GM12891 (cell line): ENCODE measurements at places on chromosomes 7 and 10.

- no peak for DNase-seq
These were observed 34.6 kb downstream of the ZEB1 start for GRCh38 chr10:31353574-31353973.

DNA sequence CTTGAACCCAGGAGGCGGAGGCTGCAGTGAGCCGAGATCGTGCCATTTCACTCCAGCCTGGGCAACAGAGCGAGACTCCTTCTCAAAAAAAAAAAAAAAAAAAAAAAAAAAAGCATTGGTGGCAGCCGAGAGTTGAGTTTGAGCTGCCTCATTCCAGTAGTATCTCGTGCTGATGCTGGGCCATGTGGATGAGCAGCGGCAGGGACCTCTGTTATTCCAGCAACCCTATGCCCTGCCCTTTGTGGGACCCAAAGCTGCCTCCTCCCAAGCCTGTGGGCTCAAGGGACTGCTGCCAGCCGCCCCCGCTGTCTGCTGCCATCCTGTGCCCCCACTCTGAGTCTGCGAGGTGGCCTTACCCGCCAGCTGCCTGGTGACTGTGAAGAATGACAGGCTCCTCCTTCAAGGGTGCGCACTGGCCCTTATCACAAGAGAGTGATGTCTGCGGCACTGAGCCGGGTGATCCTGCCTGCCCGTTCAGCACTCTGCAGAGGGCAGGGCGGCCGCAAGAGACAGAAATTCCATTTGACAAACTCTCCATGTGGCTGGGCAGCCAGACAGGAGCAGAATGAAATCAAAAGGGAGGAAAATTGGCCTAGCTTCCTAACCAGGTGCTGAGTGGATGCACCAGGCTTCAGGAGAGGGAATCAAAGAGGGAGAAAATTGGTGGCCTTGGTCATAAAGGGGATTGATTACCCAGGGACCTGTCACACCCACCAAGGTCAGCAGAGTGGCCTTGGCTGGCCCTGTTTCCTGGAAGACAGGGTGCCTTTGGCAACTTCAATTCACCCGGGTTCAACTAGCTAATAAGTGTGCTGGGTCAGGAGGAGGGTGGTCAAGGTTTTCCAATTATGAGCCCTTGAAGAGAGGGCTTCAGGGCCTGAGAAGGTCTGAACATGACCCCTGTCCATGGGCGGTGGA, 65.3 kb upstream of the ZMIZ1 start:
- DNase-seq, result no peak

DNA sequence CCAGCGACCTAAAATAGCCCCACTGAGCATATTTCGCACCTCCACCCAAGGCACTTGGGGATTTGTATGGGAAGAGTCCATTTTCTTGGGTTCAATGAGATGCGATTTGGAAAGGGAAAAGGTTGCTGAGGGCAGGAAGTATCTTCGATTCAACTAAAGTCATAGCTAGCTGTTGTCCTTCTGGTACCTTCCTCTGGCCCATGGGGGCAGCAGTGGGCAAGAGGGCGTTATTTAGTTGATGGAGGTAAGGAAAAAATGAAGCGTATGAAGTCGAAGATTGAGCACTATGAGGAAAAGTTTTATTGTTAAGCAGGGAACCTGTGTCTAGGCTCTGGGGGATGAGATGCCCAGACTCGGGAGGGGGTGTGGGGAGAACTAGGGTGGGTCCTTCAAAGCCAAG, 135.4 kb downstream of the EVX1 start:
- no peak for DNase-seq

DNA sequence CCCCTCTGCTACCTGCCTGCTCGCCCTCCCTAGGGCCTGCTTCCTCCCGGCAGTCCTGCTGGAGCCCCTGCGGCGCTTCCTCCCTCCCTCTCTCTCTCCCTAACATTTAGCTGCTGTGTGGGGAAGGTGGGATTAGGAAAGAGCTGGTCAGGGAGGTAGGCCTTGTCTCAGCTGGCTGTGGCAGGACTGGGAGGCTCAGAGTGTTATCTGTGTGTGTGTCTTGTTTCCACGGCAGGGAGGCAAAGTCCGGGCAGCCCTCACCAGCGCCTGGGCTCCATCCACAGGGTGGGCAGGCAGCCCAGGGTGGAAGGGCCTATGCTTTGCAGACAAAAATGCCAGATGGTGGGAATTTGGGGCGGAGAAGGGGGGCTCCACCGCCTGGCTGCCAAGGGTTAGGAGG, 105.7 kb downstream of the RPS24 start:
- DNase-seq, result no peak

DNA sequence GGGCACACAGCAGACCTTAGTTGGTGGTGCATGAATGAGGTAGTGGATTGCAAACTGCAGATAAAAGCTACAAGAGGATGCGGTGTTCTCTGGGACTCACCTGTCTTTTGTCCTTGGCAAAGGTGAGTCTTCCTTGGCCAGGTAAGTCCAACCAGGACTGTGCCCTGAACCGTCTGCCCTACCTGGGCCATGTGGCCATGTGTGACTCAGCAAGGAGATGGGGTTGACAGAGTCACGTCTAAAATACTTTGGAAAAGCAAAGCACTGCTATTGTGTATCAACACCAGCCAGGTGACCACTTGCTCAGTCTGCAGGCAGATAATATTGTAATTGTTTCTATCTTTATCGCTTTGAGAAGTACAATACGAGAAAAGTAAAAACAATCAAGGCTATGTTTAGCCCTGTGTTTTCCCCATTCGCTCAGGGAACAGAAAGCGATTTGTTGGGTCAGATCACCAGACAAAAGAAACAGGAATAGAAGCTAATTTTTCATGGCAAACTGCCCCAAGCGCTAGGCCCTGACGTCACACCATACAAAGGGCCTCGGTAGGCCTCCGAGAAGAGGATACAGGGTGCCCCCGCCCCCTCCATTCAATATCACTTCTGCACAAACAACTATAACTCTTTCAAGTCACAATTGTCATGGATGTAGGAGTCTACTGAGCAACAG, 57.3 kb downstream of the FAM53B start:
- DNase-seq, result no peak

DNA sequence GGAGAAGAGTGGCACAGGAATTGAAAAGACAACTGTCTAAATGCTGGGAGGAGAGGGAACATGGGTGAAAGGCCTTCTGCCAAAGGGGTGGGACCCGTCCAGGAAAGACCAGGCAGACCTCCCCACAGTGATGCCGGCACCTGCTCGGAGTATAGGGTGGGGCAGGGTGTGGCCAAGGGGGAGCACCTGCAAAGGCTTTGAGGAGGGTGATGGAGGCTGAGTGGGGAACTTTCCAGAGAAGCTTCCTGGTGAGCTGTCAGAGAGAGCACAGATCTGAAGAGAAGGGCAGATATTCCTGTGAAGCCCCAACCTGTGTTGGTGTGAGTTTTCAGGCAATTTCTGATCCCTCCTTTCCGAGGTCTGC, 263.4 kb upstream of the GRB10 start:
- no peak for DNase-seq

- no peak for DNase-seq
These were observed 10.0 kb downstream of the HHEX start for GRCh38 chr10:92699518-92700381.

- DNase-seq, result no peak
These were observed 5.9 kb downstream of the FBXL13 start for GRCh38 chr7:103068414-103069403.

DNA sequence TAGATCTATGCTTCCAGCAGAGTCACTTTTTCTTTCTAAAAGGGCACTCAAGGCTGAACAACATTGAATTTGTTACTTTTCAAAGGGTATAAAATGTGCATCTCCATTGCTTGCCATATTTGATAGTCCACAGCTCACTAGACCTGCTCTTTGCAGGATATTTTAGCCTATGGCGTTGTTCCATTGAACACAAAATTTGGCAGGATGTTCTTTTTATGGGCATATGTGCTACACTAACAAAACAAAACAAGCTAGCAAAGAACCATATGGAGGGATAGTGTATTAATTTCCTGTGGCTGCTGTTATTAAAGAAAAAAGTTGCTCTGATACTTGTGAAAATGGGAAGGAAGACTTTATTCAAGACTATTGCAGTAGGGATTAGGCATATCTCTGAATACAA, 828.7 kb downstream of the TYW1 start:
- no peak for DNase-seq

DNA sequence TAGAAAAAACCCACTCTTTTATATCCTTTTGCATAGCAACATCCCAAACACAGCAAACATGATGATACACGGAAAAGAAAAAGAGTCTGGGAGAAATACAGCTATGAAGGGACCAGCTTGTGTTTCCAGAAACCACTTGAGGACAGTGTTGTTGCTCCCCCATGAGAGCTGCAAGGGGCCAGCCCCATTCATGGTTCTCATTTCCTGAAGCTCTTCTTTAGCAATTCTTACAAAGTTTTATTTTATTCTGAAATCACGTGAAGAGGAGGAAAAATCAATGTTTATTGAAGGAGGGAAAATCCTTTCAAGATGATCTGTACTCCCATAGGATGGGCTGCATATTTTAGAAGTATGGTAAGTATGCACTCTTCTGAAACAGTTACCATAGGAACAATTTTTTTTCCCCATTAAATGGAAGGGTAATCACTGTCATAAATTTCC, 17.5 kb upstream of the PRTFDC1 start:
- DNase-seq, result no peak

DNA sequence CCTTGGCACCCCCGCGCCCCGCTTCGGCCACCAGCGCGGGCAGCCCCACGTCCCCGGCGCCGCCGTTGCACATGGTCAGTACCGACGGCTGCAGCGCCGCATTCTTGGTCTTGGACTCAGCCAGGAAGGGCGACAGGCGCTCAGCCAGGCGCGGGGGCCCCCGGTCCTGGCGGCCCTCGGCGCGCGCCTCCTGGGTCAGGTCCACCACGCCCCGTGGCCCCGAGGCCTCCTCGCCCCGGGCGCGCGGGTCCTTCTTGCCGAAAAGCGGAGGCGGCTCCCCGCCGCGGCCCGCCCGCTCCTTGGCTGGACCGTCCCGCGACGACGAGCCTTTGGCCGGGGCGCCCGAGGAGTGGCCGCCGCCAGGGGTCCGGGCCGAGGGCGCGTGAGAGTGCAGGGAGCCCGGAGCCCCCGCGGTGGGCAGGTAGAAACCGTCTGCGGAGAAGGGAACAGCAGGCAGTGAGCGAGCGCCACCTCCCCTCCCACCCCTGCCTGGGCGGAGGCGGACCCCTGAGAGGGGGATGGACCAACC, 34.7 kb downstream of the TNRC18 start:
- no peak for DNase-seq

DNA sequence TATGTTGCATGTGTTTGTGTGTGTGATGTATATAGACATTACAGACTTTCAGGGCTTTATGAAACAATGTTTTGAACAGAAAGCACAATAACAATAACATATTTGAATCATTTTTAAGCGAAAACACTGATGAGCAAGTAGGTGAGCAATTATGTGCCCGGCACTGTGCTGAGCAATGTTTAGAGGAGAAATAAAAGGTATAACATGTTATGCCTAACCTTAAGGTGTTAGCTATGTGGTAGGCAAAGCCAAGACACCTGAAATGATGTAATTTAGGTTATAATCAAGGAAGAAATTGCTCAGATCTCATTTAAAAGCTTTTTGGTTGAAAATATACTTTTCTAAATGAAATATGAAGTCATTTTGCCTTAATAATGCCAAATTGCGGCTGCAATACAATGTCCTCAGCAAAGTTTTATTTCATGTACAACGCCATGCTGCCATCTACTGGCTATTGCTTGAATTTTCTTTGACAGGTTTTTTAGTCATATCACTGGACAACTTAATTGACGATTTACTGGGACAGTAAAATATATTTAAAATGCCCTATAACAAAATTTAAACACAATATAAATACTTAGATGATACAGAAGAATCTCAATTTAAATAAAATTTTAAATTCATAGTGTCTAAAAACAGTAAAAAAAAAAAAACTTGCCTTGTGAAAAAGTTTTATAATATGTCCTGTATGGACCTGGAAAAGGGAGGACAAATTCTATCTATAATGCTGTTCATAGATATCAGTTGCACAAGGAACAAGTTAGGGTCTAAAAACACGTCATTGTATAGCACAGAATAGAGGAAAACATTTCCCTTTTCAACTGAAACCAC, 131.1 kb upstream of the CDK1 start:
- no peak for DNase-seq

- no peak for DNase-seq
These were observed 1009.4 kb downstream of the TYW1 start for GRCh38 chr7:68005992-68006391.

DNA sequence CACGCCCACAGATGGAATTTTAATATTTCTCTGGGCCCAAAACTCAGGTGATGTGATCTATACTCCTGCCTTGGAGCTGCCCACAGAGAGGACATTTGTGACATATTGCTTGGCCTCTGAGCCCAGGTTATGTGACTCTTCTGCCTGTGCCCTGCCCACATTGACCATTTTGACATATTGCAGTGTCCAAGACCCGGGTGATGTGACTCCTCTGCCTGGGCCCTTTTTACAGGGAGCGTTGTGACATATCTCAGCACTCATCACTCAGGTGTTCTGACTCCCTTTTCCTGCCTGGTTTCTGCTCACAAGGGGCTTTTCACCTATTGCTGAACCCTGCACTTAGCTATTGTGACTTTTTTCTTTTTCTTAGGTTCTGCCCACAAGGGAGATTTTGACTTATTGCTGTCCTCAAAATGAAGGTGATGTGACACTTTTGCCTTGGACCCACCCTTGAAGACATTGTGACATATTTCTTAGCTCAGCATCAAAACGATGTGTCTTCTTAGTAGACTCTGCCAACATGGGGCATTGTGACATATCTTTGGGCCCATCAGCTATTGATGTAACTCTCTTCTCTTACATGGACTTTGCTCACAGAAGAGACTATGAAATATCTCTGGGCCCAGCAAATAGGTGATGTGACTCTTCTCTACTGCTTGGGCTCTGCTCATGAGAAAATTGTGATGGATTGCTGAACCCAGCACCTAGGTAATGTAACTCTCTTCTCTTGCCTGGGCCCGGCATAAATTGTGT, 11.0 kb upstream of the ZNF107 start:
- no peak for DNase-seq

- DNase-seq, result no peak
These were observed 10.3 kb upstream of the ANKRD1 start for GRCh38 chr10:90930971-90931871.

GRCh38 chr10:110039254-110039653, 31.5 kb downstream of the ADD3 start:
- DNase-seq, result no peak

- no peak for DNase-seq
These were observed 146.5 kb downstream of the CCDC3 start for GRCh38 chr10:12854988-12855387.

GRCh38 chr7:151754142-151754590, 122.7 kb downstream of the PRKAG2 start:
- DNase-seq, result peak; percentile 59

- no peak for DNase-seq
These were observed 24.0 kb downstream of the BZW2 start for GRCh38 chr7:16670021-16670420.

DNA sequence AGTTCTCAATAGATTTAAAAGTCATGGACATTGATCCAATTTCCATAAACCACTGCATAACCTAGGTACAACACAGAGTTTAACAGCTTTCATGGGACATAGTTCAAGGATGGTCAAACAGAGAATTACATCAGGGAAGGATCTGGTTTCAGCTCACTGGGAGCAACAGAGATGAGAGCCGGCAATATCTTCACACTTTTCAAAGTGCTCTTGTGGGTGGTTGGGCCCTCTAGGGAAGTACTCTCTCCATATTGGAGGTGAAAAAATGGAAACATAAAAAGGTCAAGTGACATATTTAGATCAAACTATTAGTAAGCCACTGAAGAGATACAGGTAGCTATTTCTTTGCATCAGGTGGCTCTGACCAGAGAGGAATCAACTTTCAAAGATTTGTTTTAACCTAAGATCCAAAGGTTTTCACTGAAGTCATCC, 61.8 kb upstream of the LRRN3 start:
- DNase-seq, result no peak

GRCh38 chr10:132066186-132066585, 440 bp downstream of the JAKMIP3 start:
- DNase-seq, result no peak

- no peak for DNase-seq
These were observed 37.0 kb upstream of the TES start for GRCh38 chr7:116173051-116174028.
